ENCODE measurements at places on chromosomes 1 and 21.

- no peak for DNase-seq
These were observed at the start of gene CNTN2 for GRCh38 chr1:205042911-205043806. CNTN2 (plus strand) TSS chr1:205043212; CDS start chr1:205053186, 9,974 bp downstream.

DNA sequence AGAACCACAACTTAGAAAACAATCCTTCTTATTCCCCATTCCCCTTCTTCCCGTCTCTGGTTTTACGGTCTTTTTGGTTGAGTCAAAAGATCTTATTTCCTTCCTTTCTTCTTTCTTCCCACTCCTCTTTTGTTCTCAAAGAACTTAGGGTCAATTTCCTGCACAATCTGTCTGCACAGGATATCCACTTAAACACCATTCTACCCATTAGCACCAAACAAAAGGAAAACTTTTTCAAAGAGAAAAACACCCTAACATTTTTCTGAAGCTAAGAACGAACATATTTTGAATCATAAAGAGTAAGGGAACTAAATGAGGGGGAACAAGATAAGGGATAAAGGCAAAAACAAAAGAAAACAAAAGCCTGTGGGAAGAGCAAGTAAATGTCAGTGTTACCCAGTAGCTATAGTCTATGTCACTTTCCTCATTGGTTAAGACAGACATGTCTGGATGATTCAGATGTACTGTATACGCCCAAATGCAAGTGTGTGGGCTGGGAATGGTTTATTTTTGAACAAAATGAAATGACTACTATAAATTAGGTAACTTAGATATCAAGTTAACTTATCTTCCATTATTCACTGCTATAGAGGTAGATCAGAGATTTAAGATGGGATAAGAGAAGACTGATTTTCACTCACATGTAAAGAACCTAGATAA lies 59.9 kb downstream of the TOR3A start:
- no peak for DNase-seq

GRCh38 chr1:110551278-110551809 lies 32.4 kb upstream of the KCNA10 start:
- DNase-seq, result no peak

DNA sequence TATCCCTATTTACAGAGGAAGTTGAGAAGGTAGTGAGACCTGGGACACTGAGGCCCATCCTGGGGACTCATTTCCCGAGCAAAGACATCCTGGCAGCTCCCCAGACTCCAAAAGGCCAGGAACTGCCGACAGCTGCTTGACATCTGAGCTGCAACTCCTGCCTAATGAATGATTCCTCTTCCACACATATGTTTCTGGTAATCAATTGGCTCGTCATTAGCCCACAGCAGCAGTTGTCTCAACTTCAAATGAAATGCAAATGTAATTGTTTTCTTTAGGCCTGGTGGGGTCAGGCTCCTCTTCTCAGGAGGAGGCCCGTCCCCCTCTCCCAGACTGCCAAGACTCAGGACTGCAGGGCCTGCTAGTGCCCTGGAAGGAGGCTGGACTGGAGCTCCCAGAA lies 61.8 kb upstream of the DISP3 start:
- DNase-seq, result no peak

- DNase-seq, result no peak
These were observed 250.8 kb upstream of the FGGY start for GRCh38 chr1:59046134-59046533.

DNA sequence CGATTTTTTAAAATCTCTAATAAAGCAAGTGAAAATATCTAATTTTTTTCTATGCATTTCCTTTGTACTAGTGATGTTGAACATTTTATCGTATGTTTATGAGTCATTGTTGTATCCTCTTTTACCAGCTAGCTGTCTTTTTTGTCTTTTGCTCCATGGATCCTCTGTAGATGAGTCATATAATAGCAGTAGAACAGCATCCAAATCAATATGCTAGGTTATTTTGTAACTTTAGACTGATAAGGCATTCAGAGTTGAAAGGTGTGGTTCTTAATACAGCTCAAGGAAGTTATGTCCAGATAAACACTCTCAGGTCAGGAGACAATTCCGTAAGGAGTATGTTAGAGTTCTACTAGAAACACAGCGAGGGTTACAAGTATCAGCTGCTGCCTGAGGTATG lies 31.9 kb downstream of the MAP10 start:
- no peak for DNase-seq

DNA sequence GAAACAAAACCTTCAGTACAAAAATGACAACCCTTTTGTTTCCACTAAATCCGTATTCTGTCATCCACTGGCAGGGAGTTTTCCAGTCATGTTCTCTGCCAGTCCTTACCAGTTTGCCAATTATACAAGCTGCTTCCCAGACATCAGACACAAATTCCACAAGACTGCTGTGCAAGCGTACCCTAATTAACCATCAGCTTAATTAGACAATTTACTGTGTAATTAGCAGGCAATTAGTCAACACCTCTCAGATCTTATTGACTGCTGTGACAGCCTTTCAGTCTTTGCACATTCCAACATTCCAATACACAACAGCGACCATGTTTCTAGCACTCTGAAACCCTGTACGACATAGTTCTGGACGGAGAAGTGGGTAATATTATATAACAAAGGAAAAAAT lies 420.1 kb downstream of the DPYD start:
- DNase-seq, result no peak

DNA sequence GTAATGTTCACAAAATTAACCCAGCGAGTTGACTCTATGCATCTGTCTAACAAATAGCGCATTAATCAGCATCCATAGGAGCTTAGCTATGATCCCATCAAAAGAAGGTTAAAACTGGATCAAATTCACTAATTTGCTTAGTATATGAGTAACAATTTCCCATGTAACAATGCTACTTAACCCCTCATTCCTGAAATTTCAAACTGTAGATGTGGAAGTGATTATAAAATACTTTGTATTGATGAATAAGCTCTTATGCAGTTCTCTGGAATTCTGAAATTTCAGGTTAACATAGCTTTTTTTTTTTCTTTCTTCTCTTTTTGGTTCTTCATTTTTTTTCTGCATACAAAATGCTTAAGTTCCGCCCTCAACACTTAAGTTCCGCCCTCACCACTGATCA lies 1272.7 kb downstream of the KCNT2 start:
- DNase-seq, result no peak

GRCh38 chr1:53196017-53196484 lies 573 bp upstream of the CPT2 start:
- no peak for DNase-seq

- no peak for DNase-seq
These were observed 172.7 kb upstream of the ZP4 start for GRCh38 chr1:238063454-238063853.

DNA sequence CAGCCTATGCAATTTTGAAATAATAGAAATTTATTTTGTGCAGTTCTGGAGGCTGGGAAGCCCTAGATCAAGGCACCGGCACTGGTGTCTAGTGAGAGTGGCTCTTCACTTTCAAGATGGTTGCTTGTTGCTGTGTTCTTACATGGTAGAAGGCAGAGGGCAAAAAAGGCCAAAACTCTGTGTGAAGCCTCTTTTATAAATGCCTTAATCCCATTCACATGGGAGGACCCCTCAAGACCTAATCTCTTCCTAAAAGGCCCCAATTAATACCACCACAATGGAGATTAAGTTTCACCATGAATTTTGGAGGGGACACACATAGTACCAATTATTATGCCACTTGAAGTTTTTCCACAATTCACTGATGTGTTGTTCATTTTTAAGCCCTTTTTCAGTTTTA lies 21.0 kb downstream of the PRKAB2 start:
- no peak for DNase-seq

DNA sequence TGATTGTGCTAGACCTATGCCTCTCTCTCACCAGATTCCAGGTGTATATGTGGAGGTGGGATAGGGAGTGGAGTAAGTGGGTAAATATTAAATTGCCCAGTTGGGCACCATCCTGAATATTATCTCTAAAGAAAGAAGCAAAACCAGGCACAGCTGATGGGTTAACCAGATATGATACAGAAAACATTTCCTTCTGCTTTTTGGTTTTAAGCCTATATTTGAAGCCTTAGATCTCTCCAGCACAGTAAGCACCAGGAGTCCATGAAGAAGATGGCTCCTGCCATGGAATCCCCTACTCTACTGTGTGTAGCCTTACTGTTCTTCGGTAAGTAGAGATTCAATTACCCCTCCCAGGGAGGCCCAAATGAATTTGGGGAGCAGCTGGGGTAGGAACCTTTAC lies at the start of gene FCER1A:
FCER1A (plus strand) TSS at position 242 of the 400 bp plus-strand sequence; CDS start at position 271, 29 bp downstream.
- no peak for DNase-seq

GRCh38 chr21:42366292-42367010 lies at the start of gene TFF1:
TFF1 (minus strand) TSS chr21:42366535; CDS start chr21:42366495, 40 bp downstream.
- no peak for DNase-seq

Data from stimulated activated CD4-positive, alpha-beta T cell treated with anti-CD3 and anti-CD28 coated beads, Interleukin-12 subunit alpha, Interleukin-12 subunit beta, amount 100 ng/mL, for 4 hours (primary cell).